Activated B cell treated with CpG ODN at 0.5 μM for 24 hours (primary cell): ENCODE measurements at places on chromosomes 1 and 21. TPM values are rescaled to one million over a fixed set of nuclear protein-coding genes. Genes with fewer than 3 reads are reported as not detected.

GRCh38 chr1:180542838-180543145 is 16.0 kb upstream of the OVAAL start:
- no peak for DNase-seq

DNA sequence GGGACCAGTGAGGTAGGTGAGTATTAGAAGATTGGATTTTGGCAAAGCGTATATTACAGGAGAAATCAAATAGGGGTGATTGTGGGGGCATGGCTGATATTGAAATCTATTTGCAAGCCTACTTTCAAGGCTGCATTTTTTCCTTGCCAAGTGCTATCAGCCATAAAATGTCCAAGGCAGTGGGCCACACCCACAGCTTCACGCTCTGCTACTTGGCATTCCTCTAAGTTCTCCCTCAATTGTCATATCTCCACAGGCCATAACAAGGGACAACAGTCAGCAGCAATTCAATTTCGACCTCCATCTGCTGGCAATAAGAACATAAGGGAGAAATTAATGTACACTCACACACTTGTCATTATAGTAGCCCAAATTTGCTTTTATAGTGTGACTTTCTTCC is 667.1 kb upstream of the PKN2 start:
- no peak for DNase-seq

- no peak for DNase-seq
Observed at GRCh38 chr21:37159053-37159776, 86.2 kb downstream of the TTC3 start.

GRCh38 chr1:212566522-212567479 is 41.8 kb upstream of the ATF3 start:
- DNase-seq: no peak

DNA sequence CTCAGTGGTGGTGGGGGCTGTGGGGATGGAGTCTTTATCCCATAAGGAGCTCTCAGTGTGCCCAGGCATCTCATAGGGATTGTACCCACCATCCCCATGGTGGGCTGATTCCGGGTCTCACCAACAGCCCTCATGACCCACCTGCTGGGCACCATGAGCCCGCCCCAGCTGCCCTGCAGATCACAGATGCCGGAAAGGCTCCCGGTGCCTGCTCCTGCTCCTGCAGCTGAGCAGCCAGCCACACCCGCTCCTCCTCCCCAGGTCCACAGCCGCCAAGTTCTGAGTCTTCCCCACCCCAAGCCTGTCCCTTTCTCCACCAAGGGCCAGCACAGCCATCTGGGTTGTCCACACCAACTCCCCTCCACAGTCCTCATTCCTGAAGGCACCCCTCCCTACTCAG is 15.5 kb upstream of the TSPEAR start:
- DNase-seq: no peak

- DNase-seq: no peak
Observed at GRCh38 chr1:50651476-50652263, 228.4 kb upstream of the DMRTA2 start.

DNA sequence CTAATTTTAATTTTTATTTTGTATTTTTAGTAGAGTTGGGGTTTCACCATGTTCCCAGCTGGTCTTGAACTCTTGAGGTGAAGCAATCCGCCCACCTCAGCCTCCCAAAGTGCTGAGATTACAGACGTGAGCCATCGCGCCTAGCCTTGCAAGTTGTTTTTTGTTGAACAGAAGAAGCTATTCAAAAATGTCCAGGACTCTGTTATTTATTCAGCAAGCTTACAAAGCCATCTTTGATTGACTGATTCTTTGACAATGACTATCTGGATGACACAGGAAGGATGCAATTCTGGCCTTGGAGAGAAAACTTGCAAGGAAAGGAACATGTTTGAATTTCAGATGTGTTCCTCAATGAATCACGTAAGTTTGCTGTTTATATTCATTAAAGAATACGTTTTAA is 63.5 kb downstream of the MAP3K7CL start:
- no peak for DNase-seq

DNA sequence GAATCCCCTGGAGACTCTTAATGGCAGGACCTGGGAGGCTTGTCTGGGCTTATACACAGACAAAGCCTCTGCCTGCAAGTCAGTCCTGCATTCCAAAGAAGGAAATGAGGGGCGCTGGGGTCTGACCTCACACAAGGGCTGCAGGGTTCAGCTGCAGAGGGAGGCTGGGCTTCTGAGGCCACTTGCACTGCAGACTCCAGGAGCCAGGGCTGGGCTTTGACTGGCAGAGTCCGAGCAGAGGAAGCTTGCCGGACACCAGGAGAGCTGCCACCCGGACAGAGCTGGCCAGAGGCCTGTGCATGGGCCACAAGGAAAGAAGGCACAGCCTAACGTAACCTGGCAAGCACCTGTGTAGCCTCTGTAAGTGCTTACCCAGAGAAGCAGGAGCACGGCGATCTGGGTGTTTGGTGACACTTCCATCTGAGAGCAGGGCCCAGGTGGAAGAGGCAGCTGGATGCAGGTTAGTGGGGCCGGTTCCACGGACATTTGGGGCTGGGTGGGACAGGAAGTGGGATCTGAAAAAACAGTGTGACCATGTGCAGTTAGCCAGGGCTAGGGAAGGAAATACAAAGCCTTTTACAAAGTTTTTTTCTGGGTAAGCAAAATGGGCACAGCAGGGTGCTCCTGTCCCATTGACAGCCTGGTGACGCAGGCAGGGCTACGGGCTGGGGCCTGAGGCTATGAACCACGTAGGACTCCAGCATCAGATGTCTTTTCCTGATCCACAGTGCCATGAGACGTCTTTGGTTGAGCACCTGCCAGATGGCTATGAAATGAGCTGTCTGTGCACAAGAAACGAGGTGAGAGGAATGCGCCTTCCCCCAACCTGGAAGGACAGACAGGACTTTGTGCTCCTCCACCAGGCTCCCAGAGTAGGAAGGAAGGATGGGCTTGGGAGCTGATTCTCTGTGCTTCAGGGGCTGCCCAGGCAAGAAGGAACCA is 37.3 kb upstream of the LBR start:
- no peak for DNase-seq

DNA sequence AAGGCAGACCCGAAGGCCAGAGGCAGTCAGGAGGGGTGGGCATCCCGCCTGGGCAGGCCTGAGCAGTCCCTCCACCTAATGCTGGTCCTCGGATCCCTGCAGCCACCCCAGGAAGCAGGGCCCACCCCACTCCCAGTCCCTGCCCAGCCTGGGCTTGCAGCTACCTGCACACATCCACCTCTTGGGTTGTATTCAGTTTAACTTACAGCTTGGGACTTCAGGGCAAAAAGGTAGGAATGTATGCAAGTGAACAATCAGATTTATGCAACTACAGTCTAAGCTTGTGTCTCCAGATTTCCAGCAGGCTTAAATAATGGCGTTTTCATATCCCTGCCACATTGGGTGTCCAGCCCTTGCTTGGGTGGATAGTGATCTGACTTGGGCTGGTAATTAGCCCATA is 17.4 kb downstream of the LDLRAP1 start:
- no peak for DNase-seq

DNA sequence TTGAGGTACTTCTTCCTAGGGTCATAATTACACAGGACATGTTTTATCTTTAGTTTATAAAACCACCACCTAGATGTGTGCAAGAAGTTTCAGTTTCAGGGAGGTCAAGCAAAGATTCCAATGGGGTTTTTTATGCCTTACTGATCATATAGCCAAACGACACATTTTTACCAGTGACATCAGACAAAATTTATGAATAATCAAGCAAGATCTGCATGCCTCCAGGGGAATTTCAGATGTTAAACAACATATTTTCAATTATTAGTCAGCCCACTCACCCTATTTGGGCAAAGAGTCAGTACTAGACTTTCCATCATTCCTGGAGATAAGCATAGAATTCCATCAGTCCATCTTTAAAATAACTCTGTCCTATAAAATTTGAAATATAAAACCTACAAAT is 867.4 kb downstream of the KCNT2 start:
- no peak for DNase-seq

GRCh38 chr1:154346276-154346917 is 21.1 kb downstream of the ATP8B2 start:
- no peak for DNase-seq

GRCh38 chr1:207218512-207219362 is 102.7 kb upstream of the CD55 start:
- DNase-seq: no peak

Gene DCDC2B
- total RNA-seq: not detected in 2 replicates

Gene OR2L5
- total RNA-seq: 0.07 TPM in 1 of 2 replicates, not detected in the other

Gene OR2T29
- total RNA-seq: 2.0 and 2.1 TPM in 2 replicates

Gene DYNLT4
- not detected in 2 replicates for total RNA-seq

Gene LINGO4
- total RNA-seq: not detected in 2 replicates

Gene FHAD1
- not detected in 2 replicates for total RNA-seq

Gene SORT1
- 0.20 and 0.37 TPM in 2 replicates for total RNA-seq
